ENCODE measurements at places on chromosomes 5 and 9.

GRCh38 chr9:3863111-3863528 is 337.3 kb upstream of the RFX3 start:
- DNase-seq: peak; percentile 91

GRCh38 chr5:81633471-81633870 is 117.4 kb downstream of the SSBP2 start:
- DNase-seq: no peak

DNA sequence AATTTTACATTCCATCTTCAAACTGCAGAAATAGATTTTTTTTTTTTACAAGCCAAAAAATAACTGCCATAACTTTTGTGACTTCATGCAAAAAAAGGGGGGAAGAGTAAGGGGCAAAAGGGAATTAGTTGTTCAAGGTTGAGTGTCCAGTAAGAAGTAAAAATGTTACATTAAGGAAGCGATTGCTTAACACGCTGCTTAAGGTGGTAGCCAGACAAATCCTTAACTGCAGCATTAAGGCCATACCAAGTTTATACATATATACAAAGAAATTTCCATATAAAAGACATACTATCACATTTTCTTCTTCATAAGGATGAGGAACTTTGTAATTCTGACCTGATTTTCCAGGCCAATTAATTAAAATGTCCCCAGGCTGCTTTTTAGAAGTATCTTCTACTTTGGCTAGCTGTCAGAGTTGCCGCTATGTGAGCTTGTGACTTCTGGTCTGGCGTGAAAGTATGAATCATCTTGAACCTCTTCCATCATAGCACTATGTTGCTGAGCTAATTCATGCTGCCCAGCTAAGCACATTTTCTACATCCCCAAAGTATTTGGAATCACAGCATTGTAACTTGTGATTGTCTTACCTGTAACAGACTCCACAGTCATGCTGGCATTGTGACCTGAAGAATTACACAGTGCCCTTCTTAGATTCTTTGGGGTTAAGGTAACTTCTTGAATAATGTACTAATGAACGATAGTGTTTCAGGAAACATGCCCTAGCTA is 40.0 kb downstream of the G3BP1 start:
- peak; percentile 74 for DNase-seq

DNA sequence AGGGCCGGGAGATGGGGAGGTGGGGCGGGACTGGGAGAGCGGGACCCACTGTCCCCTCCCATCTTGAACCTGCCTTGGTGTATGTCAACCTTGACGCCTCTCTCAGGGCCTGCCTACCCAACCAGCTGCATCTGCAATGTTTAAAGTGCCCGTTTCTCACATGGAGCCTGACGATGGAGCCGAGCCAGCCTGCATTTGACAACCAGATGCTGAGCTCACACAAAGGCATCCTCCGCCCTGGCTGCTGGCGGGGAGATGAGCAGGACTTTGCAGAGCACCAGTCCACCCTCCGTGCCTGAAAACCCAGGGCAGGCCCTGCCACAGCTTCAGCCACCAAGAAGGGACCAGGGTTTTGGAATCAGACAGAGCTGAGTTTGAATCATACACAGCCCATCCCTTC is 141.1 kb upstream of the SMIM23 start:
- DNase-seq: peak; percentile 59

DNA sequence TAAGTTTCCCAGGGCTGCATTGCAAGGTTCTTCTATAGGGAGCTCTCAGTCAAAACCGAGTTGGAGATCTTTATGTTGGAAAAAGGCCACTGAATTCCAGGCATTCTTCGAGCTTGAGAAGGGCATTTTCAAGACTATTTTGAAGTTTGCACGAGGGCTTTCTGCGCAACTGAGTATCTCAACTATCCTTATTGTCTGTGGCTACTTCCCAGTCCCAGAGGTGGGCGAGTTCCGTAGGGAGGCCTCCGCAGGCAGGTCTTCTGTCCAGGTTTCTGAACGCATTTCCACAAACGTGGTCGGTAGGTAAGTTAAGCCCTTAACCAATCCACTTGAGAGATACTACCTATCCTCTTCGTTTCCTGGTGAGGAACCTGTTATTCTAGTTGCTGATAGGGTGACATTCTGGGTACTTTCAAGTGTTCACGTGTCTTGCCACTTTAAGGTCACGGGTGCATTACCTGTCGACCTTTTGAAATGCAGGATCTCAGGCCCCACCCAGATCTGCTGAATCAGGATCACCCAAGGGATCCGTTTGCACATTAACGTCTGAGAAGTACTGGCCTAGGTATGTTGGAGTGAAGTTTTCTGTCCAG is 51.4 kb upstream of the TJP2 start:
- peak; percentile 80 for DNase-seq

- peak; percentile 13 for DNase-seq
Observed at GRCh38 chr5:66596636-66597182, 516 bp downstream of the MAST4 start.

DNA sequence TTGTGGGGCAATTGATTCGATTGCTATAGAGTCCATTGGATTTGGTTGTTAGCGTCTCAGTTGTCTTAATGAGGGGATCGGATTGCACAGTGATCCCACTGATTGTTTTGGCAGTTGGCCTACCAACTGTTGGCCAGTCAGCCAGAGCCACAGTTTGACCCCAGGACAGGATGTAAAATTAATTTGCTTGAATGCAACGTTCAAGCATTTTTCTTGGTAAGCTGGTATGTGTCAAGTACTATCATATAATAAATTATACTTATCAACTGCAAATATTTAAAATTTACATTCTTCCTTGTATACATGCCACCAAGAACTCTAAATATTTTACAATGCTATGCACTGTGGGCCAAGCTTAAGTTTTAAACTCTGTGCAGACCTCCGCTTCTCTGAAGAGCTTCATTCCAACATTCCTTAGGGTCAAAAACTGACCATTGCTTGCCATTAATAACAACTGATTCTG is 80.4 kb upstream of the OSMR start:
- DNase-seq: no peak

DNA sequence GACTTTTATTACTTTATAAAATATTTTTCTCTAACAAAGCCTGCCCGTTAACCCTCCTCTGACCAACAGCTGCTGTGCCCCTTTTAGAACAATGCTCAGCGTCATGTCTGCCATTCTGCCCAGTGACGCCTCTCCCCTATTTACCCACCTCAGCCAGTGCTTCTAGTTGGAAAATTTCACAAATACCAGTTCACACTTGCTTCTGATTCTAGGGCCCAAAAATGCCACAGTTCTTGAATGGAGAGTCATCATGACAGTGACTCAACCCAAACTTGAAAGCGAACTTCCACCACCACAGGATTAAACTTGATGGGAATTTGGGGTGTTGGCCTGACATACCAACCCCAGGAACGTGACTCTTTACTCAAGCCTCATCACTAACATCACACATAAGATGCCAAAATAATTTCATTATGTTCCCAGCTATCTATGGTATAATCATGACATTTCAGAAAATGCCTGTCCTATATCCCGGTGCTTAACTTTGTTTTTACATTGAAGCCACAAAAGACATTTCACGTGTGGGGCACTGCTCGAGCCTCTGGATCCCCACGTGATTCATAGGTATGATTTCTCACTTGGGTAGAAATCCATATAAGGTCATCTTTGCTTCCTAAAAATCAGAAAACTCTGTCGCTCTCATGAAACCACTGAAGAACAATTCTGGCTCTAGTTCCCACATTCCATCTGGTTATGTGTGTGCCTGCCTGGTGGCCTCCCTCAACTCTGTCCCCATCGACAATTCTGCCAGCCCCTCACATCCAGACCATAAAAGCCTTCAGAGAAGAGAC is 220.9 kb downstream of the ACTL7B start:
- peak; percentile 88 for DNase-seq

DNA sequence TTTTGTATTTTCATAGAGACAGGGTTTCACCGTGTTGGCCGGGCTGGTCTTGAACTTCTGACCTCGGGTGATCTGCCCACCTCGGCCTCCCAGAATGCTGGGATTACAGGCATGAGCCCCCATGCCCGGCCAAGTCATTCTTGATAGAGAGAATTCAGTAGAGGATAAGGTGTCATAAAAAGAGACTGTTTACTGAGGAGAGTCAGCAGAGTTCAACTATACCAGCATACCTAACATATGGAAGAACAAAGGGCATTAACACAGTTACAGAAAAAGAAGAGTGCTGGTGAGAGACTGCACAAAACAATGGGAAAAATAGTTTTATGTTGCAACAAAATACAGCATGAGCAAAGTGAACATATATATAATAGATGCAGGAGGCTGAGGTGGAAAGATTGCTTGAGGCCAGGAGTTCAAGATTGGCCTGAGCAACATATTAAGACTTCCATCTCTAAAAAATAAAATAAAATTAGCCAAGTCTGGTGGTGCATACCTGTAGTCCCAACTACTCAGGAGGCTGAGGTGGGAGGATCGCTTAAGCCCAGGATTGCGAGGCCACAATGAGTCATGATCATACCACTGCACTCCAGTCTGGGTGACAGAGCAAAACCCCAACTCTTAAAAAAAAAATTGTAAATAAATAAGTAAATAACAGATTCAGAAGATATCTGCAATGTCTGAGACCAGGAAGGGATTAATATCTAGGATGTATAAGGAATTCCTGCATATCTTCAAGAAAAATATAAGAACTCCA is 19.5 kb downstream of the B4GALT1 start:
- no peak for DNase-seq

DNA sequence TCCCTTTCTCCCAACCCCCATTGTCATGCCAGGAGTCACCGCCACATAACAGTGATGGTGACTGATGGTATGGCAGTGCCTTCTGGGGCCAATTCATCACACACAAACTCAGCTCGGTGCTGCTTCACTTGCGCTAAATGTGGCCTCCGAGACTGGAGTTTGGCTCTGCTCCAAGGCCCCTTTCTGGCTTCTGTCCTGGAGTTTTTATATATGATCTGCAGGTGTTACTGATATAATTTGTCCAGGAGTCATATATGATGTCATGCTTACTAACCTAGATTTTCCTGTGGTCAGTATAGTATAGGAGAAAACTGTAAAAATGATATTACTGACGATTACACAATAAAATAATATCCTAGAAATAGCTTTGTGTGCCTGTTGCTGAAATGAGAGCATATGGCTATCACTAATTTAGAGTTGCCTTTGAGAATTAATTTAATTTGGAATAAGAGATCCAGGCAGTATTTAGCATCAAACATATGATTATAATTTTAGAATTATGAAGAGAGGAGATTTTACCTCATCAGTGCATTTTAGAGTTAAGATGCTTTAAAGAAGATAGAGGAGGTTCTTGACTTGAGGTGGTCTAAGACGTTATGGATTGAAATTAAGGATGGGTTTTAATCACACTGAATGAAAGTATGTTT is 334.1 kb upstream of the CD180 start:
- DNase-seq: no peak

DNA sequence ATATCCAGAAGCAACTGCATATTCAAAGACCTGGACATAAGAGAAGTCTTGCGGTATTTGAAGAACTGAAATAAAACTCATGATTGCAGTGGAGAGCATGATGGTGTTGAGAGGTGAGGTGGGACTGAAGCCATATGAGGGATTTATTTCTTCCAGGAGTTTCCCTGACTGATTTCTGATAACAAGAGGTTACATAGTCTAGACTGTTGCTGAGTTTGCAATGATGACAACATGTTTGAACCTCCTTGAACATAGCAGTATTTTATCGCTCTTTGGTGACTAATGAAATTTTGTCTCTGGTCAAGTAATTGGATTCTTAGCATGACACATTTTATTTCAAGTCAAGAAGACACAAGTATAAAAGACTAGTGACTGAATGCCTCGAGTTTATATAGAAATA is 61.8 kb downstream of the ACTBL2 start:
- no peak for DNase-seq

GRCh38 chr5:138660051-138660572 is 84.9 kb upstream of the HSPA9 start:
- no peak for DNase-seq

DNA sequence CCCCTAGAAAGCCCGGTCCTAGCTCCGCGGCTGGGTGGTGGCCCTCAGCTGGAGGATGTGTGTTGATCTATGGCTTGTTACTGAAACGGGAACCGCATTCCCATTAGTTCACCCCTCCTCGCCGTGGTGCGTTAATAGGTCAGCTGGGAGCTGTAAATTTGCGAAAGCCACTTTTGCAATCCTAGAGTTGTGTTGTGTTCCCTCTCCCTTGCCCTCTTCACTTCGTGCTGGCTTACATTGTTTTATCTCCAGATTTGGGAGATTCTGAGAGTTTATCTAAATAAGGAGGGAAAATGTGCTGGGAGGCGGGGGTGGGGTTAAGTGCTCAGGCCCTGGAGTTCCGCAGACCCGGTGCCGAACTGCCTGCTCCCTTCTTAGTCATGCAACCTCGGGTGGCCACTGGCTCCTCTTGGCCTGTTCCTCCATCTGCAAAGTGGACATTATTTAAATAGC is 62.8 kb downstream of the HMCN2 start:
- DNase-seq: peak; percentile 65

DNA sequence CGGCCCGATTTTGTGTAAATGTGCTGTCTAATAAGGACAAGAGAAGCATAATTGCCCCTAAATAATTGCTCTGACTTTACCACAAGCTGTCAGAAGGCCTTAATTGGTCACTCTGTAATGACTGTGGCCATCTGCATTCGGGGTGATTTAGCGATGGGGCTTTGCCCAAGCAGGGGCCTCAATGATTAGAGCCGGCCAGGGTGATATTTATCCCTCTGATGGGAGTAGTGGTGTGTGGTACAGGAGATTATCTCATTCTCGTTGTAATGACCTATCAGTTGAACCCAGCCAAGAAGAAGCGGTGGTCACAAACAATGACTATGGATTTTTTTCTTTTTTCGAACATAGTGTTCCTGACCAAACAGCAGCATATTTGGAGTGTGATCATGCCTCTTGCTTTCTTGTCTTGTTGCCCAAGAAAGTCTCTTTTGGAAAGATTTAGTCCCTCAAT is 72.0 kb upstream of the SAP30L start:
- no peak for DNase-seq

- DNase-seq: no peak
Observed at GRCh38 chr5:101677961-101678360, 618.1 kb downstream of the SLCO4C1 start.

DNA sequence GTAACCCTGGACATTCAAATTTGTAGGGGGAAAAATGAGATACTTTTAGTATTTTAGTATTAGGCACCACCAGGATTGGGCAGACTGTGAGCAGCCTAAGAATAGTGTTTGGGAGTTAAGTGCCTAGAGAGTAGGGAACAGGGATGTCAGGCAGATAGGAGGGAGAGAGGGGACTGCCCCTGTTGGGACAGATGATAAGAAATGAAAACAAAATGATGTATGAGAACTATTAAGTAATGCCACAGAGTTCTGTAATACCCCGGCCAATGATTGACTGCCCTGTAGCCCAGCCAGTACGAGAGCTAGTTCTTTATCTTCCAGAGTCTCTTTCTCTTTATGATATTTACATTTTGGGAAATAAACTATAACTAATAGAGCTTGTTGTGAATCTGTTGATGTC is 24.4 kb downstream of the ARHGAP26 start:
- no peak for DNase-seq
